ENCODE measurements at places on chromosomes 16 and 17.
A peak's percentile ranks its signal among the peaks of the same experiment; 100 is the strongest.

DNA sequence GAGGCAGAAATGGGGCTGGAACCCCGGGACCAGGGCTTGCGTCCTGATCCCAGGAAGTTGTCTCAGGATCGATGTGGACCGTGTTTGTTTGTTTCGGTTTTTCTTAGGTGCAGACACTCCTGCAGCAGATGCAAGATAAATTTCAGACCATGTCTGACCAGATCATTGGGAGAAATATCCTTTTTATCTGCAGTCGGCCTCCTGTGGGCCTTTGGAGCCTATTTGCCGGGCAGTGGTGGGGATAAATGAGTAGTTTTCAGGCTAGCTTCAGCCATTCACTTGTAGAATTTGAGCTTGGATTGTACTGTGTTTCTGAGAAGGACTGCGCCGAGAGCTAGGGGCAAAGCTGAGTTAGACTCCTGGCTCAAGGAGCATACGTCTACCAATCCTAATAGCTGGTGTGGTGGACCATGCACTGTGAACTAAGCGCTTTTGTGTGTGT is 816 bp downstream of the HSBP1 start:
- no peak for DNase-seq

- peak; percentile 32 for DNase-seq
These were observed 41.8 kb downstream of the IL4R start for GRCh38 chr16:27355610-27356009.

- DNase-seq, result peak; percentile 86
These were observed 29.3 kb downstream of the HIC1 start for GRCh38 chr17:2084036-2084765.

DNA sequence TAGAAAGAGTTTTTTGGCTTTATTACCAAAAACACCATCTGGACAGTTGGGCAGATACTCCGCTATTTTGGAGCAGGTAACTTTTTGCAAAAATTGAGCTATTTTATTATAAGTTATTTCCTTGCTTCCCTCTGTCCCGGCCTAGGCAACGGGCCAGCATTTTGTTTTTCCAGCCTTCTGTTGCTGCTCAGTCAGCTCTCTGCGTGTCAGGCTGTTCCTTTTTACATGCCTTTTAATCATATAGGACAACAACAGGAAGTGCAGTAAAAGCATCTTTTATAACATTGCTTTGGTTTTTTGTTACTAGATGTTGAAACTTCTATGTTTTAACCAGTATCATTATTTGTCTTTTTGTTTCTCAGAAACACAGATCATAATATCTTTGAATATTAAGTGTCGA is 30.4 kb downstream of the PPM1D start:
- peak; percentile 25 for DNase-seq

- no peak for DNase-seq
These were observed 21.9 kb downstream of the TEKT3 start for GRCh38 chr17:15319452-15320010.
